NCI-H1436 (cell line): ENCODE measurements at places on chromosomes 7 and 10.
A peak's percentile ranks its signal among the peaks of the same experiment; 100 is the strongest.

- DNase-seq, result no peak
These were observed 836 bp downstream of the ENO4 start for GRCh38 chr10:116850058-116850611.

DNA sequence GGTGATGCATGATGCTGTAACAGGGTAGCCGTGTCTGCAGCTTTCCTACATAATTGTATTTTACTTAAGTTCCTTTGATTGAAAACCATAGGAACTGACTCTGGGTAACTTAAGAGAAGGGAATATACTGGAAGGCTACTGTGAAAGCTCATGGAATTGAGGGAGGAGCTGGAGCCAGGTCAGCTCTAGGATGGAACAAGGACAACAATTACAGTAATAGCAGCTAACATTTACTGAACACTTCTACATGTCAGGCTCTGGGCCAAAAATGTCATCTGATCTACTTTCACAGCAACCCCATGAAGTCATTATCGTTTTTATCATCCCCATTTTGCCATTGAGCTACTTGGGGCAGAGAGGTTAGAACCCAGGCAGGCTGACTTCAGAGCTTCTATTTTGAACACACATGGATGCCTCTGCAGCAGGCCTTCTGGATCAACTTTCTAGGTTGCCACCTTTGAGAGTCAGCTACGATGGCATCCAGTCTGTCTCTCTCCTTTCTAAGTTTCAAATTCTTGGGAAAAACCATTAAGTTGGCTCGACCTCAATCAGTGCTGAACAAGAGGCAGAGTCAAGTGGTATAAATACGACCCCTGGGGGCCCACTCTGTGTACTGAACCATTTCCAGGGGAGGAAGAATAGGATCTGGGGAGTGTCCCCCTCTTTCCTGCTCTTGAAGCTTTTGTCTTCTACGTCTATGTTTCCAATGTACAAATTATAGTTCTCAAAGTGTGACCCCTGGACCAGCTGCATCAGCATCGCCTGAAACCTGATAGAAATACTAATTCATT is 272.3 kb upstream of the PLPP4 start:
- DNase-seq, result no peak

GRCh38 chr7:13563257-13563656 is 426.2 kb downstream of the ETV1 start:
- no peak for DNase-seq

GRCh38 chr7:155254018-155254417 is 43.7 kb upstream of the INSIG1 start:
- no peak for DNase-seq

- DNase-seq, result peak; percentile 22
These were observed at the start of gene HTR7 for GRCh38 chr10:90857635-90858460. TSS of gene HTR7 (minus strand) at chr10:90858039. CDS start at chr10:90857671, 368 bp downstream.

DNA sequence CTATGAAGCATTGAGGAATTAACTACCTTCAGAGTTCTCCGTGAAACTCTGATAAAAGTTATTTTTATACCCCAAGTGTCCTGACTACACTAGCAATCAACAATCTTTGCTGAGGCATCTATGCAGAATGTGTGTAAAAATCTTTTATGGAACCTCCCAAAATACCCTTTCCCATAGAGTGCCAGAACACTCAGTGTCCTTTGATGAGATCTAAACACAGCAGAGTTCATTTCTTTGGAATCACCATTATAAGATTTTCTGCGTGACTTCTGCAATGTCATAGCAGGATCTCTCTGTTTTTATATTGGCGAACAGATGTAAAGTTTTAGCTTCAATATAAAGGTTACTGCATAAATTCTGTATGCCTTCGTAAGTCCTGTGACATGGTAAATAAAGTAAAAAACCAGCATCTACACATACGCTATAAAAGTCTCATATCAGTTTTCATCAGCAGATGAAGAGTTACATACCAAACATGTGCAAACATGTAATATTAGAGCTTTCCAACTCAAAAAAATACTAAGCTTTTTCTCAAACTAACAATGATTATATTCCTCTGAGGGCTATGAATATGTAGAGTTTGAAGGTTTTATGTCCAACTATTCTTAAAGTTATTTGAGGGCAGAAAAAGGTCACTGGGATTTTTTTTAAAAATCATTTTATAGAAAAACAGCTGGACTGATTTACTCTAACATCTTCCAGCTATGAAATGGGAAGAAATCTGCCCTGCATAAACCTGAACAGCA is 67.2 kb downstream of the SKIDA1 start:
- no peak for DNase-seq

- DNase-seq, result no peak
These were observed 125.1 kb downstream of the THSD7A start for GRCh38 chr7:11706666-11707605.

DNA sequence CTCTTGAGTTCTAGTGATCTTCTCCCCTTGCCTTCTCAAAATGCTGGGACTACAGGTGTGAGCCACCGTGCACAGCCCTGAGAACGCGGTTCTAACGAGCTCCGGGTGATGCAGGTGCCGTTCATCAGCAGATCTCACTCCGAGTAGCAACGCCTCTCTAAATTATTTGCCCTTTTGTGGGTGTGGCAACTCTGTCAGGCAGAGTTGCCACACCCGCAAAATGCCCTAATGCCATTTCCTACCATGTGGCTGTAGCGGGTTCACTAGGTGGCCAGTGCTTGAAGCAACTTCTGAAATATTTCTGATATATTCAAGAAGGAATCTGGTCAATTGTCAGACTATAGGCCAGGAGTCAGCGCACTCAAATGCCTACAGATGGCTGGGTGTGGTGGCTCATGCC is 62.9 kb upstream of the NMT2 start:
- DNase-seq, result no peak

DNA sequence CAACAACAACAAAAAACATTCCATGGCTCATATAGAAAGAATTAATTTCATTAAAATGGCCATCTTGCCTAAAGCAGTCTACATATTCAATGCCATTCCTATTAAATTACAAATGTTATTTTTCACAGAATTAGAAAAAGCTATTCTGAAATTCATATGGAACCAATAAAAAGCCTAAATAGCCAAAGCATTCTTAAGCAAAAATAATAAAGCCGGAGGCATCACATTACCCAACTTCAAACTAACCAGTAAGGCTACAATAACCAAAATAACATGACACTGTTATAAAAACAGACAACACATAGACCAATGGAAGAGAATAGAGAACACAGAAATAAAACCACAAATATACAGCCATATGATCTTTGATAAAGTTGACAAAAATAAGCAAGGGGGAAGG is 330.4 kb downstream of the KIF20B start:
- no peak for DNase-seq

GRCh38 chr10:130429809-130430208 is 293.6 kb downstream of the GLRX3 start:
- no peak for DNase-seq

GRCh38 chr10:84047258-84048010 is 91.9 kb upstream of the GHITM start:
- no peak for DNase-seq

DNA sequence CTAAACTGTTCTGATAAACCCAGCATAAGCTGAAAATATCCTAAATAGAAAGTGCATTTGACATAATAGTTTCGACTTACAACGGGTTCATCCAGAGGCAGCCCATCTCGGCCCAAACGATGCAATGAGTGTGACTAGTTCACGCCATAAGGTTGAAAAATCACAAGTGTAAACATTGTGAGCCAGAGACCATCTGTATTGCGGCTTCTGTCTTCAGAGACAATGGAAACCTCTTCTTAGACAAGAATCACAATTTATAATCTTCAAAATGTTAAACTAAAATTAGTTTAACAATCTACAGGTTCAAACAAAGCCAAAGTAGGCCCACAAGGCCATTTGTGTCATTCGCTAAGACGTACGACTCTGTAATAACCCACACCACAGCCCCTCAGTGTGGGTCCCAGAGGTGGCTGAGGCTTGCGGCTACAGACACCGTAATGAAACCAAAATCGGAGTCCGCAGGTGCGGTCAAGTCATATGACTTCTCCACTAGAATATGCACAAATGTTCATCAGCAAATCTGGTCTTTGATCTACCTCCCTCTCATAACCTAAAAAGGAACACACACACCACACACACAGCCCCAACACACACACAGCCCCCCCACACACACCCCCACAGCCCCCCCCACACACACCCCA is 81.8 kb downstream of the DIP2C start:
- DNase-seq, result no peak

- DNase-seq, result no peak
These were observed 9.4 kb upstream of the ETV1 start for GRCh38 chr7:13998866-13999265.

DNA sequence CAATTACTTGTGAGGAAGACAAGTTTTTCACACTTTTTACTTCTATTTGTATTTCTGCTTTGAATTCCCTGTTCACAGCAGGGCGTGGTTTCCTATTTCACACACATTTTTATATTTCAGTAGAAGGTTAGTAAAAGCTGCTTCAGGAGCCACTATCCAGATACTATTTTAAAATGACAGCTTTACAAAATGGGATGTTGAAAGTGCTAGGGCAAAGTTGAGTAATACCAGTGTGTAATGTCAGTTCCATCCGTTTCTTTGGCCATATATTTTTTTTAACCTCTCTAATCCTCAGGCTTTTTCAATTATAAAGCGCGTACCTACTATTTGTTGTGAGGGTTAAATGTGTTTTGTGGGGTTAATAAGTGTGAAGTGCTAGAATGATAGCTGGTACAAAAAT is 276.6 kb downstream of the GPR158 start:
- DNase-seq, result no peak

DNA sequence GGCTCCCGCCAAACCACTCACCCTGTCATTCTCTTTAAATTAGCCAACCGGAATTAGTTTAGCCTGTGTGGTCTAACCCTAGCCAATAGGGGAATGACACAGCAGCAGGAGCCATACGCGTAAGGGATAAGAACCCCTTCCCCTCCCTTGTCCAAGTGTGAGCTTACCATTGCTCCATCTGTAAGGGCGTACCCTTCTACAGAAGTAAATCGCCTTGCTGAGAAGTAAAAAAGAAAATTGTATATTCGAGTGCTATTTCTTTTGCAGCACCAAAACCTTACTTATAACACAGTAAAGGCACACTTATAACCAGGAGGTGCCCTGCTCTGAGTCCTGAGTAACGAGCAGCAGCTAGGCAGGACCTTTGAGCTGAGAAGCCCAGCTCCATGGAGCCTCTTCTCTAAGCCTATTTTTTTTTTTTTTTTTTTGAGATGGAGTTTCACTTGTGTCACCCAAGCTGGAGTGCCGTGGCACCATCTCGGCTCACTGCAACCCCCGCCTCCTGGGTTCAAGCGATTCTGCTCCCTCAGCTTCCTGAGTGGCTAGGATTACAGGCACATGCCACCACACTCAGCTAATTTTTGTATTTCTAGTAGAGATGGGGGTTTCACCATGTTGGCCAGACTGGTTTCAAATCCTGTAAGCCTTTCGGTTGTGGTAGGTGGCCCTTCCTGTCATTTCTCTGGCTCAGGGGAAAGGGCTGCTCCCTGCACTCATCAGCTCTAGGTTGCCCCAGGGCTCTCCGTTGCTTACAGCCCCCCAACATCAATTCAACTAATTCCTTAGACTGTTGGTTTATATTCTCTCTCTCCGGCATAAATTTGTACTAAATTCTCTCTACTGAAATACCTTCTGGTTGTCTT is 73.3 kb downstream of the NSUN6 start:
- DNase-seq, result no peak

GRCh38 chr7:149787428-149788299 is 14.3 kb upstream of the ZNF467 start:
- DNase-seq, result peak; percentile 31

GRCh38 chr10:125850766-125851731 is 27.7 kb downstream of the BCCIP start:
- no peak for DNase-seq

DNA sequence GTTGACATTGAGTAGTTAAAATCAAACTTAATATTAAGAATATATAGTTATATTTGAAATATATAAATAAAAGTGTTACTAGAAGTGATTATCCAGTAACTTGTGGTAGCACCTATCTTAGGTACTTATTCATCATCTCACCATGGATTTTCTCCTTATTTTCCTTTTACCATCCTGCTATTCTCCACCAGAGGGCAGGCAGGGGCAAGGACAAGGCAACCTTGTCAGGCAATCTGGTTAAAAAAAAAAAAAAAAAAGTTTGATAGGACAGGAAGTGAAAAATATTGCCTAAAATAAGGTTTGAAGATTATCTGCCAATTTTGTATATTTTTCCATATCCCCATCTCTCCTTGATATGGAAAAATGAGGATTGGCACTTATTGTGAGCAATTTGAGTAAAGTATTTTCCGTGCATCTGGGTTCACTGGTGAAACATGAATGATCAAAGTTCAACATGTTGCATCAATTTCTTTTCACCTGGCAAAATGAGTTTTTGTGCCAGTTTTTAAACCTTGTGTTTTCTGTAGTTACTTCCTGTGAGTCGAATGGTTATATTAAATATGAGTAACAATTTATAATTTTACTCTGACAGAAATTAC is 256.7 kb downstream of the AGMO start:
- DNase-seq, result peak; percentile 62

DNA sequence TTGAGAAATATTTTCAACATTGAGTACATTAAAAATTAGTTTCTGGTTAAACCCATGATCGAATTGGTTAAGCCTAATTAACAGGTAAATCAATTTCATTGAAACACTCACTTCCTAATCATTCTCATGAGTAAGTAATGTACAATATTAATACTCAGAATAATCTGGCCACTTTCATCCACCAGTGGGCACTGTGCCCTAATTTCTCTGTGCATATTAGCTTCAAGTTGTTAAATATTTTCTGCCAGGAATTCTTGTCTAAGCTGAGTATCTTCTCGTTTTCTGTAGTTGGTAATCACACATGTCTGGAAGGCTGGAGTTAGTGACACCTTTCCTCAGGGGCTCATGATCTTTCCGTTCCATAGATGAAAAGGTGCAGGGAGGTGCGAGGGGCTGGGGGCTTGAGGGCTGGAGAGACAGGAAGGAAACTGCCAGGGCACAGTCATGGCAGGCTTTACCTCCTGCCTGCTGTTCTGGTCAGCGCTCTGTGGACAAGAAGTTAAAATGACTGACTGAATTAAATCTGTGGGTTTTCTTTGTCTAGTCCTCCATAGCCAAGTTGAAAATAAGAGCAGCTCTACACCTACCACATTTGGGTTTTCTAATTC is 71.9 kb downstream of the WIPF3 start:
- peak; percentile 24 for DNase-seq

- no peak for DNase-seq
These were observed 205.0 kb downstream of the DIP2C start for GRCh38 chr10:484441-484924.

GRCh38 chr10:75828413-75828812 is 397.0 kb downstream of the LRMDA start:
- no peak for DNase-seq

GRCh38 chr7:142379201-142379885 is 121.5 kb upstream of the PRSS58 start:
- DNase-seq, result no peak

GRCh38 chr7:30163231-30163894 is 28.6 kb downstream of the MTURN start:
- DNase-seq, result peak; percentile 40

- no peak for DNase-seq
These were observed 16.5 kb downstream of the TMEM236 start for GRCh38 chr10:17768496-17768895.

- DNase-seq, result no peak
These were observed 341.3 kb downstream of the ARL4A start for GRCh38 chr7:13028825-13029099.

GRCh38 chr10:35933940-35934641 is 292.0 kb upstream of the FZD8 start:
- DNase-seq, result no peak
